Fibroblast of mammary gland (primary cell): ENCODE measurements at places on chromosomes 3 and 15.

GRCh38 chr3:72543246-72543645 is 305.0 kb downstream of the SHQ1 start:
- no peak for DNase-seq

DNA sequence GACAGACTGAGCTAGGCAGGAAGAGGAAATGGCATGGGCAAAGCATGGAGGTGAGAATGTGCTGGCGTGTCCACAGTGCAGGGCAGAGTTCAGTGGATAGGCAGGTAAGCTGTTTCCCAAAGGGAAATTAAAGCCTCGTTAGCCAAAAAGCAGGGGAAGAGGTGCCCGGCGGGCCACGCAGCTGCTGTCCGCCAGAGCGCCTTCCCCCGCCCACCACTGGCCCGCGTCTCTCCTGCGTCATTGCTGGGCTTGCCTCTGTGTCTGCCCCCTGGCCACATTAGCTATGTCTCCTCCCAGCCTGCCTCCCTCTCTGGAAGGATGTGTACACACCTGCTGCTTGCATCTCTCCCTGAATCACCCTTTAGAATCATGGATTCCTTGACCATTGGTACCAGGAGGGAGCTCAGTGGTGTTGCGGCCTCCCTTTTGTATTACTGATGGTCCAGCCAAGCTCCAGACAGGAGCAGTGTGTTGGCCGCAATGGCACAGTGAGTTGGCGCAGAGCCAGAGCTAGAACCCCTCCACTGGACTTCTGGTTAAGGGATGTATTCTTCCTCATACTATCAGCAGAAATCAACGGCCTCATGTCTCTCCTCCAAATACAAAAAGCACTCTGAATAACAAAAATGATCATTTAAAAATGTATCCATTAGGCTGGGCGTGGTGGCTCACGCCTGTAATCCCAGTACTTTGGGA is 26.6 kb downstream of the SLC28A1 start:
- DNase-seq = peak; percentile 53

DNA sequence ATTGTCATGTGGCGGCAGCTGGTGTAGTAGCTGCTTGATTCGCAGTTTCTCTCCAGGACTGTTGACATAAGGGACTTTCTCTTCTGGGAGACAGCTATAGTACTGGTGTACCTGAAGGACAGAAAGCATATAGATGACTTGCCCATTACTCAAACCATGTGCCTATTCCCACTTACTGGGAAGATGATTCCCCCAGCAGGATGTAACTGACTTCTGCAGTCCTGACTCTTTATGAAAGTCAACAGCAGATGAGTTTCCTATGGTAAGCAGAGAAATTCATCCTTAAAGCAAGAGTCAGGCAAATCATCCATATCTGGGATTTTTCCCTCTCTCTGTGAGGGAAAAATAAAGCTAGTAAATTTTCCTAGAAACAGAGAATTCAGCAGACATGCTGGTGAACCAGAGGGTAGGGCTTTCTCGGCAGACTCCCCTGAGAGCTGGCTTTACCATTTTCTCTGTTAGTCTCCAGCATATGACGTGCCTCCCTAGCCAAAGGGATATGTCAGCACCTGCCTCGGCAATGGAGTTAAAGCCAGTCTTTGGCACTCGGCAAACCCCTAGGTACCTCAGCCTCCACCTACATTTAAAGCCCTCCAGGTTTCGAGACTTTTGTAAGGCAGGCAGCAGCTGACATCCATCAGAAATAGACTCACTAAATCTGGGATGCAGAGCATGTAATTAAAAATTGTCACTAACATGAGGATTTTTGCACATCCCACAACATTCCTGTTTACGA is 62.1 kb downstream of the PRICKLE2 start:
- no peak for DNase-seq

- DNase-seq = no peak
Measured at GRCh38 chr15:85760049-85760448, 34.7 kb downstream of the KLHL25 start.

DNA sequence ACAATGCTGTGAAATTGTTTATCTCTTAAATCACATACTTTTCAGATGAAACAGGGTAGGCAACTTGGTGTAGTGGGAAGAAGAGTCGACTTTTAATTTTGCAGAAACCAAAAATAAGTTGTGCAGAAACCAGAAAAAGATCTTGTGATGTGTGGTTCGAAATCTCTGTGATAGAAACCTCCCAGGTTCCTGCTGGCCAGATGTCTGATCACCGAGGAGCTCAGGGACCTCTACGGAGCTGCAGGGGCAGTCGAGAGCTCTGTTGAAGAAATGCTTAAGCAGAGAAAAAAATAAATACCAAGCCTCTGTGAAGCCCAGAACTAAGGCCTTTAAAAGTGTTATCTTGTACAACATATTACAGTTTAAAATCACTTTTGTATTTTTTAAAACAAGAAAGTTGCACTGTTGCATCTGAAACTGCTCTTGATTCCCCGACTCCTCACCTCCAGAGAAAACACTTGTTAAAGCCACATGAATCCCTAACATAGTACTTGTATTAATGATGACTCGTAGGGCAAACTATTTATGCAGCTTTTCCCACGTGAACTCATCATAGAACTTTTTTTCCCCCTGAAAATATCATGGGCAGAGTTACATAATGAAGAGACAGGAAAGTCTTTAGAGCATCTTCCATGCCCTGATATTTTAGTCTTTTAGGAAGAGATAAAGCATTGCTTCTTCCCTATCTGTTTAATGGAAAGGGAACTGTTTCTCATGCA is 51.3 kb downstream of the CCK start:
- peak; percentile 39 for DNase-seq

- DNase-seq = no peak
Measured at GRCh38 chr3:137163958-137164357, 206.2 kb downstream of the IL20RB start.

DNA sequence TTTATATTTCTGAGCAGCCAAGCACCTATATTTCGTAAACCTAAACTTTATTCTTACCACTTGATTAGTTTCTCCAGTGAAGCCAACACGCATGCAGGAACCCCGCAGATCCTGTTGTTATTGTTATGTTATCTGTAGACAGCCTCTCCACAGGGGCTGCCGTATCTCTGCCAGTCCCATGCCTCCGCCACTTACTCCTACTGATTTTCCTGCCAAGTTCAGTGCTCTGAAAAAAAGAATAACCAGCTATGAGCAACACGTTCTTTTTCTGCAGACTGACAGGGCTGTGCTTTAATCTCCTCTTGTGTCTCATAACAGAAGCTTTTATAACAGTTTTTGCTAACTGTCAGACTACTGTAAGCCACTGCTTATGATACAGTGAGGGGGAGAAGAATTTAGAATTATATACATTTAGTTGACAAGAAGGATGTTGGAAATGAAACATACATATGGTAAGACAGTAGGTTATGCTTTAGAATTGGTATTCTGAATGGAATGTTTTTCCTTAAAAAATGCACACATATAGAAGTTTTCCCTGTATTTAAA is 347.4 kb downstream of the SI start:
- DNase-seq = no peak

DNA sequence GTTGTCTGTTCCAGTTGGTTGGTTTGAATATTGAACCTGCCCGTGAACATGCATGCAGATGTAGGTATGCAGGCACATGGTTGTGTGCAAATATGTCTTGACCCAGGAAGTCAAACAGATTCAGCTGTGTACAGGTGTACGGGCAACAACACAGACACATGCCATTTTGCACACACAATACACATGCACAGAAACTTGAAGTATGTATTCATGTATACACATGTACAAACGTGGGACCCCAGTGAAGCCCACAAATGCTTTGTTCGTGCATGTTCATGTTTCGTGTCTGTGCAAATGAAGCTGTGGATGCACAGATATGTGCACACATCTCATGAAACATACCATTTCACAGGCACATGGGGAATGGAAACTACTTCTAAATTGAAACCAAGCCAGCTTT is 30.7 kb downstream of the IDH3A start:
- no peak for DNase-seq

- DNase-seq = no peak
Measured at GRCh38 chr3:33716227-33716626, 1.8 kb downstream of the CLASP2 start.

DNA sequence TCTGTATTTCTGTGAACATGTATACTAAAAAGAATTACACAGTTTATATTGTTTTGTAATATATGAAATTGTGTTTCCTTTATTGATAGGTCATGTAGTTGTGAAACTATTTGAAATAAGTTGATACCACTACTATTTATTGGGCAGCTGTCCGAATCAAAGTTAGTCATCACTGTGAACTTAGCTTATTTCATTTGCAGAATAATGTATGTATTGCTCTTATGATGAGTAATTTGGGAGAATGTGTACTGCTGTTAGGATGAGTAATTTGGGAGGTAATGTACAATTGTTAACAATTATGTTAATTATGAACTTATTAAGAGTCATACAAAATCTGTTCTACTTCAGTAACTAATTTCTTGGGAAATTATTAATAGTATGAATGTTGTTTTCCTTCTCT is 22.2 kb downstream of the FXR1 start:
- DNase-seq = peak; percentile 57

DNA sequence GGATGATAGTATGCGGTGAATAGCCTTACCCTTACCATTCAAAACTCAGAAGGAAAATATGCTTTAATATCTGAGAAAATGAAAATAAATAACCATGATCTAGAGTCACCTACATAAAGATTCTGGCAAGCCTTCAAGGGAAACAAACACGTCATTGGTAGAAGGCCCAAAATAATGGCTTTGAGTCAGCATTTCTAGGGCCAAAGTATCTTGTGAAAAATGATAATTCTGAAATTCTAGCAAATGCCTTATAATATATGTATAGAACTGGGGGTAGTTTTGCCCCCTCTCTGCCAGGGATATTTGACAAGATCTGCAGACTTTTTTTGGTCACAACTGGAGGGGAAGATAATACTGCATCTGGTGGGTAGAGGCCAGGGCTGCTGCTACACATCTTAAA is 15.4 kb downstream of the PLSCR1 start:
- DNase-seq = peak; percentile 74

DNA sequence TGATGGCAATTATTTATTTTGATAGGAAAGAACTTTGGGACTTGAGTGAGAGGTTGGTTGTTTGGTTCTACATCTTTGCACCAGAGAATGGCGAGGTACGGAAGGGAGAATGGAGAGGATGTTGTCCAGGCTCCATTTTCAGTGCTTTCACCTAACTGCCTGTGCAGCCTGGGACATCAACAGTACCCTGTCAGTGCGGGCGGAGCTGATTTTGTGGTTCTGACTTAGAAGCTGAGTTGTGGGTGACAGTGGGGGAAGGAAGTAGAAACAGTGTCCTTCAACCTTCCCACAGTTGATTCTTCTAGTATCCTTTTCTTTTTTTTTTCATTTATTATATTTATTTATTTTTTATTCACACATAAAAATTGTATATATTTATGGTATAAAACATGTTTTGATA is 95.3 kb downstream of the TIGIT start:
- DNase-seq = no peak
